A673 (cell line): ENCODE measurements at places on chromosomes 11 and 22. TPM values are rescaled to one million over a fixed set of nuclear protein-coding genes. Genes with fewer than 3 reads are reported as not detected.
A peak's percentile ranks its signal among the peaks of the same experiment; 100 is the strongest.

DNA sequence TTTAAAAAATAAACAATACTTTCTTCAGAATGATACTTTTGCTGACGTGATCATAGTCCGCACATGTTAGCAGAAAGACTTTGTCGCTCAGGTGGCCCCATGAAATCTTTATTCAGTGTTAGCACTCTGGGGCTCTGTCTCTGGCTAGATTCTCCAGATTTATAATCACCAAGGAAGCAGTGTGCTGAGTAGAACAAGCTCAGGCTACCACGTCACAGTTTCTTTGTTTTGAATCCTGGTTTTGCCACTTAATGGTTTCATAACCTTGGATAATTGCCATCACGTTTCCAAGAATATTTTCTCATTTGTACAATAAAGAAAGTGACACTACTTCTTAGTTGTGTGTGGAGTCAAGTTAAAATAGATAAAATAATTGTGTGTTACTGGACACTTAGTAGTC, 3.9 kb upstream of the MUC15 start:
- no peak overlapping the region for H3K27ac ChIP-seq
- peaks cover 13% of the 10 kb centered on the region for H3K27me3 ChIP-seq
- H3K36me3 ChIP-seq = no peaks in the 10 kb centered on the region
- H3K4me3 ChIP-seq = no peak overlapping the region

DNA sequence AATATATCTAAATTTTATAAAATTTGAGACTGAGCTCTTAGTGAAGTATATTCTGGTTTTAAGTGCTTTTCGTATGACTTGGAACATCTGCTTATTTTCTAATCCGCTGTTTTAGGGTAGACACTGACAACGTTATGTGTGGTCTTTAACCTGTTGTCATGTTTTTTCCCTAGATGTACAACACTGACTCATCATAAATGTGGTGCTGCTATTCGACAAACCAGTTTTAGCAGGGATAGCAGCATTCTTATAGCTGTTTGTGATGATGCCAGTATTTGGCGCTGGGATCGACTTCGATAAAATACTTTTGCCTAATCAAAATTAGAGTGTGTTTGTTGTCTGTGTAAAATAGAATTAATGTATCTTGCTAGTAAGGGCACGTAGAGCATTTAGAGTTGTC, 23.8 kb upstream of the HIKESHI start:
- no peak overlapping the region for H3K27ac ChIP-seq
- no peaks in the 10 kb centered on the region for H3K4me1 ChIP-seq
- no peak for DNase-seq

- no peaks in the 10 kb centered on the region for H3K36me3 ChIP-seq
- no peak for DNase-seq
- H3K27ac ChIP-seq = no peak overlapping the region
- H3K4me3 ChIP-seq = no peak overlapping the region
- H3K27me3 ChIP-seq = no peaks in the 10 kb centered on the region
Observed at GRCh38 chr11:33892906-33893594, 1.2 kb upstream of the LMO2 start.

DNA sequence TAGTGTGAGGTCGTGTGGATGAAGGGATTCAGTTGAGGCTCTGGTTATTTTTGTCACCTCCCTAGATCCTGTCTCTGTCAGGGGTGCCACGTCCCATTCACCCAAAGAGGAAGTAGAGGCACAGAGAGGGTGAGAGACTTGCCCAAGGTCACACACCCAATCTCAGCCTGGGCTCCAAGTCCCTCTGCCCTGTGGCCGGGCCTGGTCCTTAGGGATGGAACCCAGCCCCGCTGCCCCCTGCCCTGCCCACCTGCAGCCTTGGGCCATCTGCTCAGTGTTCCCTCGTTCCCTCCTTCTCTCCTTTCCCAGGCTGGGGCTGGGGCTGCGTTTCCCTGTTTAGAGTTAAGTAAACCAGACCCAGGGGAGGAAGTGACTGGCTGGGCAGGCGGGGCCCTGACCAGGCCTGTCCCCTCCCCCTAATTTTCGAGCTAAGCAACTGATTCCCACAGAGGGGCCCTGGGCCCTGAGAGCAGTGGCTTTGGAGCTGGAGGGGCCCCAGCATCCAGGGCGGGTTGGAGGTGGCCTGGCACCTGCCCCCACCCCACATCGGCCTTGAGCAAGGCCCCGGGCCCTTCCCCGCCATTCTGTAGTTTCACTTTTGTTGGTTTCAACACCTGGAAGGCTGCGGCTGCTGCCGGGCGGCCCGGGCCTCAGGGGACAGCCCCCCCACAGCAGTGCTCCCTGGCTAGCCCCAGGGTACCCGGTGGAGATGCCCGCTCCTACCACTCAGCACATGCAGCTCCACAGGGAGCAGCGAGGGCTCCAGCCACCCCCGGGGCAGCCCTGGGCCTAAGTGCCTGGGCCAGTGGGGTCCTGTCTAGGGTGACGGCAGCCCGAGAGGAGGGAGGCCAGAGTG, 1.5 kb downstream of the TCIRG1 start:
- peak; percentile 77 for DNase-seq
- no peaks in the 10 kb centered on the region for H3K27me3 ChIP-seq
- no peaks in the 10 kb centered on the region for H3K36me3 ChIP-seq
- peaks cover 26% of the 10 kb centered on the region for H3K4me1 ChIP-seq
- H3K4me3 ChIP-seq = peak overlapping the region; percentile 46

DNA sequence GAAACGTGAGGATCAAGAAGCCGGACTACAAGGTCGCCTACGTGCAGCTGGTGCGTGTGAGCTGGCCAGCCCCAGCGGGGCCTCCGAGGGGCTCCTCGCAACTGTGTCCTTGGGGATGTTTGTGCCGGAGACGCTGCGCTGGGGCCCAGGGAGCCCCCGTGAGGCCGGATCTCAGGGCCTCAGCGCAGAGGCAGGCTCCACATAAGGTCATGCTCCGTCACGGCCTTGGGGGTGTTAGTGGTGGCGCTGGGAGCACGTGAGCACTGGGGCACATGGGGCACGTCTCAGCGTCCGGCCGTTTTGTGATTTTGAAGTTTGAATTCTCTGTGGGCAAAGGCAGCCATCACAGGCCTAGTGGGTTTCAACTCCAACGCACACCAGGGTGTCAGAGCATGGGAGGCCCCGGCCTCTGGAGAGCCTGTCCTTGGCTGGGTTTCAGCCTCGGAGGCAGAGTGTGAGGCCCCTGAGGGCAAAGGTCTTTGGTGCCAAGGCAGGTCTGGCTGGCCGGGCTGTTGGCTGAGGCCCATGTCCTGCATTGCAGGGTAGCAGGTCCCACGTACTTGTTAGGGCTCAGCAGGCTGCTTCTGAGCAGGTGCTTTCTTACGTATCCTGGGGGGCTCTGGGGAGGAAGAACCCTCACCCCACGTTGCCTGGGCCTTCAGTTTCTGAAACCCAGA, 5.8 kb downstream of the MRPL23 start:
- no peak overlapping the region for H3K27ac ChIP-seq
- DNase-seq = no peak
- no peaks in the 10 kb centered on the region for H3K27me3 ChIP-seq
- no peak overlapping the region for H3K4me3 ChIP-seq
- no peaks in the 10 kb centered on the region for H3K4me1 ChIP-seq

DNA sequence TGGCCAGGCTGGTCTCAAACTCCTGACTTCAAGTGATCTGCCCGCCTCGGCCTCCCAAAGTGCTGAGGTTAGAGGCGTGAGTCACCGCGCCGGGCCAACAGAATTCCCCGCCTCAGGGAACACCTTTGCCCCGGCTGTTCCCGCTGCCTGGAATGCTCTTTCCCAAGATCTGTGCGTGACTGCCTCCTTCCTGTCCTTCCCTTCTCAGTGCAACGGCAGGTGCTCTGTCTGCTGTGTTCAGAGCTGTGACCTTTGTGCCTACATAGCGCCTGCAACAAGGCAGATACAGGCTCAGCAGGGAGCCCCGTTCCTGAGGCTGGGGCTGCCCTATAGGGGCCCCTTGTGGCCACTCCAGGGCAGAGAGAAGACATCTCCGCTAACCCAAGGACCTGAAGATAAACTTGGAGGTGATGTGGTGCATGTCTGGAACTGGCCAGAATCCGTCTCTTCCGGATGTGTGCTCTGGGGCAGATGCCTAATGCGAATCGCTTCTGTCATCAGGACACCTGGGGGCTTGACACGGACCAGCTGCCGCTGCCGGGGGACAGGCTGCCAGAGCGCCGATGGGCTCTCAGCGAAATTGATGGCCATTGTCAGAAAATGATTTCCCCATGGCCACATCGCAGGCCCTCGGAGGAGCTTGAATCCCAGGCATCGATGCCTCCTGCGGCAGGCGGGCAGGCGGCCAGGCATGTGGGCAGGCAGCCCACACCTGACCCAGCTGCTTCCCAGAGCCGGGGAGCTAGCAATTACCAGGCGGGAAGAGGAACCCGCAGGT, 43.5 kb upstream of the TCF20 start:
- H3K36me3 ChIP-seq = no peaks in the 10 kb centered on the region
- no peaks in the 10 kb centered on the region for H3K27me3 ChIP-seq
- no peak overlapping the region for H3K4me3 ChIP-seq
- peaks cover 70% of the 10 kb centered on the region for H3K4me1 ChIP-seq

DNA sequence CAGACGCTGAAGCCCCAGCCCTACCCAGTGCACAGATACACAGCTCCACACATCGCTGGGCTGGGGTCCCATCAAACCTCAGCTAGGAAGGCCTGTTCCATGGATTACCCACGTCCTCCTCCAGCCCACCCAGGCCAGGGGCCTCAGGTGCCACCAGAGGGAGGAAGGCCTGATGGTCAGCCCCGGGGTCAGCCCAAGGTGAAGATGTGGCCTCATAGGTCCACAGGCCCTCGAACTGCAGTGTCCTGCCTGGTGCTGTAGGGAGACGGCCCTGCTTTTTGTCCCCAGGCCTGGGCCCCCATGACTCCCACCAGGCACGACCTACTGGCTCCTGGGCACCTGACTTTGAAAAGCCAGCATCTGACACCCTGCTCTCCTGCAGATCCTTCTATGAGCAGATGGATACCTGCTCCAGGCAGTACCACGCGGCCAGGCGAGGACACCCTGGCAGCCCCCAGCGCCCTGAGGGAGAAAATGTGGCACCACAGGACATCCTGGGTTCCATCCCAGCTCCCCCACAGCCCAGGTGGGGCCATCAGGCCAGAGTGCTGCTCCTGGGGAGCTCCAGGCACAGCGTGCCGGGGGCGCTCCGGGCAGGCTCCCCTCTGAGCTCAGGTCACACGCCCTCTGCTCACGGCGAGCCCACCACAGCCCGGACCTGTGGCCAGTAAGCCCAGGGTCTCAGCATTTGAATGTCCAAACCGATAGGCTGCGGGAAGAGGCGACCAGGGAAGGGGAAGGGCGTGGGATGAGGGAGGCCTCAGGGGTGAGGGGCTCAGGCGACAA, 15.8 kb upstream of the MOB2 start:
- H3K36me3 ChIP-seq = no peaks in the 10 kb centered on the region
- no peak for DNase-seq
- no peak overlapping the region for H3K4me3 ChIP-seq
- H3K27ac ChIP-seq = no peak overlapping the region
- peaks cover under 1% of the 10 kb centered on the region for H3K4me1 ChIP-seq

- no peaks in the 10 kb centered on the region for H3K36me3 ChIP-seq
- H3K27me3 ChIP-seq = no peaks in the 10 kb centered on the region
Observed at GRCh38 chr11:119584193-119585042, 144.6 kb downstream of the NECTIN1 start.

- H3K27me3 ChIP-seq = no peaks in the 10 kb centered on the region
- peaks cover 47% of the 10 kb centered on the region for H3K36me3 ChIP-seq
- H3K27ac ChIP-seq = no peak overlapping the region
- no peaks in the 10 kb centered on the region for H3K4me1 ChIP-seq
- no peak for DNase-seq
Observed at GRCh38 chr11:63641727-63642126, 27.5 kb upstream of the PLAAT3 start.

DNA sequence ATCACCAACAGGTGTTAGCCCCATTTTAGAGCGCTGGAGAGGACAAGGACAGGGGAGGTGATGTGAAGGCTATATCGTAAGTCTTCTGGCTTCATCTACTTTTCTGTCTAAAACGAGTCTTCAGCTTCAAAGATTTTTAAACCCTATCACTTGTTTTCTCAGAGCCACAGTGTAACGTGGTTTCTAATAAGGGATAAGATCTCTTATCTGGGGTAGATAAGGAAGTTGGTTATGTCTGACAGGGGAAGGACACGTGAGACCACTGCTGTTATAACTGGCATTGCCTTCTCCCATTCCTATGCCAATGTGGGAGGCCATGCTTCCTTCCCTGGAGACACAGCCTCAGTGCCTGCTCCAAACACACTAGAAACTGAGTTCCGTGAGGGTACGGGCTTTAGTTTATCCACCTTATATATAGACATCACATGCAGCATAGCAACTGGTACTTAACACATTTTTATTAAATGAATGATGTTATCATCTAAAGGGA, 39.3 kb downstream of the LARGE2 start:
- H3K4me1 ChIP-seq = no peaks in the 10 kb centered on the region
- DNase-seq = no peak
- no peak overlapping the region for H3K27ac ChIP-seq
- peaks cover 11% of the 10 kb centered on the region for H3K36me3 ChIP-seq
- H3K4me3 ChIP-seq = no peak overlapping the region

DNA sequence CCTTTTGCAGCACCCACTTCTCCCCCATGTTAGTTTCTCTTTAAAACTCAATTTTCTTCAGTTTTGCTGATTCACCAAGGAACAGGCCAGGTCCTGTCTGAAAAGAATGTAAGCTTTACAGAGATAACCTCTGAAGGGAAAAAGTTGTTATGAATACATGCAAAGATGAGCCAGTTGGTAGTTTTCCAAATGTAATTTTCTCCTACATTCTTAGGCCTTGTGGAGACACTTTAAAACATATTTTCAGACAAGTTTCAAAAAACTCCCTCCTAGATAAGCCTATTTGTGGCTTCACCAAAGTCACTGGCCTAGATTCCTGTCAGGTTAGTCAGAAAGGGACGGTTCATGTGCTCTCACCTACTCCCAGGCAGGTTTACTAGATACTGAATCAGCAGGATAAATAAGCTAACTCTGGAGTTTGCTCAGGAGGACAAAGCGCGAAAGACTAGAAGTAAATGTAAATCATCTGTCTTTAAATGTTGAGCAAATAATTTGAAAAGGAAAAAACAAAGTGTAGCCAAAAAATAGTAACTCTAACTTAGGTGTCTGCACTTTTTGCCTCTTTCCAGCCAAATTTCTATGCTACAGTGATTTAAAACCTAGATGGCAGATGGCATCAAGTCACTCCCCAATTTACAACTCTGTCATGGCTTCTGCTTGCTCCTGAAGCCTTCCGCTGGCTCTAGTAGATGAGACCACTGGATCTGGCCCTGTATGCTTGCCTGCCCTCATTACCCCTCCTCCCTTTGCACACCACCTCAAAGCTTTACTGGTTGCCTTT, 4.9 kb upstream of the ATP6V1E1 start:
- no peaks in the 10 kb centered on the region for H3K36me3 ChIP-seq
- peak overlapping the region; percentile 21 for H3K27ac ChIP-seq
- DNase-seq = no peak

Gene CHCHD10
- total RNA-seq = 117 and 128 TPM in 2 replicates

Gene OR6Q1
- total RNA-seq = not detected in 2 replicates

Gene IFTAP
- total RNA-seq = 25.3 and 30.3 TPM in 2 replicates

Gene MAP6
- total RNA-seq = 0.24 TPM in 1 of 2 replicates, not detected in the other

Gene PGM2L1
- total RNA-seq = 16.1 and 18.2 TPM in 2 replicates

Gene E2F8
- total RNA-seq = 14.6 and 19.5 TPM in 2 replicates

Gene SCUBE1
- 0.24 and 0.42 TPM in 2 replicates for total RNA-seq

Gene RAG1
- 0.07 and 0.11 TPM in 2 replicates for total RNA-seq

Gene C11orf21
- not detected in 2 replicates for total RNA-seq
